T-helper 9 cell (primary cell): ENCODE measurements at places on chromosomes 7 and 10.

DNA sequence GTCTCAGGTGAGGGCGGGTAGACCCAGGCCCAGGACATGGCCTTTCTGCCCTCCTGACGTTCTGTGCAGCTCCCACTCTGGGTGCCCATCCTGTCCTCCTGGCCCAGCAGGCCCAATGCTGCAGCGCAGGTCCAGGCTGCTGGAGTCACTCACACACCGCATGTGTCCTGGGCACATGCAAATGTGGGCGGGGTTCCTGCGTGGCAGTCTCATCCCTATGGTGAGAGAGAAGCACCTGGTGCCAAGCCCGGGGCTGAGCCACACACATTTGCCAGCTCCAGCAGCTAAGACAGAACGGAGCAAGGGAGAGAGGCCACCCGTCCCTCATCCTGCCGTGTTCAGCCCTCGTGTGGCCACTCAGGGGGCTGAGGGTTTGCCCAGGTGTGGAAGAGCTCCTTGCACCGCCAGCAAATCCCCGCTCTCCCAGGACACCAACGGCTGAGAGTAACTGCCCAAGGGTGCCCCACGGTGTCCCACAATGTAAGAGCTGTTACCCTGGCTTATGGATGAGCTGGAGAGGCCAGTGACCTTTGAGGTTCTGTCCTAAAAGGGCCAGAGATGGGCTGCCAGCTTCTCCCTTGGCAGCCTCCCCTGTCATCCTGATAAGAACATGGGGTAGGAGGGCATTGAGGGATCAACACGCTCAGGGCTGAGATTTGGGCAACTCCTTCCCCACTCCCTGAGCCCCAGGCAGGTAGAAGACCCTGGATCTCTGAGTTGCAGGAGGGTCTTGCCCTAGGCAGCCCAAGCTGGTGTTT is 4.4 kb downstream of the FUOM start:
- no peak for DNase-seq

- DNase-seq, result no peak
Measured at GRCh38 chr10:12262278-12262981, 66.4 kb downstream of the CDC123 start.

- DNase-seq, result no peak
Measured at GRCh38 chr7:54397836-54398612, 144.2 kb upstream of the VSTM2A start.

GRCh38 chr10:49844775-49845595 is 82.9 kb upstream of the OGDHL start:
- no peak for DNase-seq

- DNase-seq, result no peak
Measured at GRCh38 chr7:121235201-121235600, 93.6 kb upstream of the WNT16 start.

DNA sequence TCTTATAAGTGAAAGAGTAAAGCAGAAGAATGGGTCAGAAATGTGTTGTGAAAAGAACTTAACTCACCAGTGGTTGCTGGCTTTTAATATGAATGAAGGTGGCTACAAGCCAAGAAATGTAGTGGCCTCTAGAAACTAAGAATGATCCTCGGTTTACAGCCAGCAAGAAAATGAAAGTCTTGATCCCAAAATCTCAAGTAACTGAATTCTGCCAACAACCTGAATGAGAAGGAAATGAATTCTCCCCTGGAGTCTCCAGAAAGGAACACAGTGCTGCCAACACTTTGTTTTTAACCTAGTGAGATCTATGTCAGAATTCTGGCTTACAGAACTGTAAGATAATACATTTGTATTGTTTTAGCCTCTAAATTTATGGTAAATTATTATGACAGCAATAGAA is 193.0 kb downstream of the FZD1 start:
- no peak for DNase-seq

DNA sequence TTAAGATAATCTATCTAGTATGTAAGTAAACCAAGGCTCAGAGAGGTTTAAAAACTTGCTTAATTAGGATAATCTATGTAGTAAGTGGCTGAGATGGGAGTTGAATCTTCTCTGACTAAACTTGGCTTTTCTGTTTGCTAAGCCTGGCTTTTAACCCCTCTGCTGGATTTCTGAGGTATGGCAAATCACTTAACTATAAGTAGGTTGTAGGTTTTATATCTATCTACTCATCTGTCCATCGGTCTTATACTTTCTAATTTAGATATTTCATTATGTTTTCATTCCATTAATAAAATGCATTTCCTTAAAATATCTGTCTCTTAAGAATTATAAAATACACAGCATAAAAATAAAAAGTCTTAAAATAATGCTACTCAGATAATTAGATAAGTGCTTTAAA is 59.4 kb downstream of the ST7 start:
- no peak for DNase-seq

GRCh38 chr10:69415951-69416350 is 767 bp downstream of the TACR2 start:
- DNase-seq, result no peak
